ENCODE measurements at places on chromosomes 6 and 20.

- no peak for DNase-seq
Measured at GRCh38 chr6:128464790-128465189, 55.6 kb downstream of the PTPRK start.

DNA sequence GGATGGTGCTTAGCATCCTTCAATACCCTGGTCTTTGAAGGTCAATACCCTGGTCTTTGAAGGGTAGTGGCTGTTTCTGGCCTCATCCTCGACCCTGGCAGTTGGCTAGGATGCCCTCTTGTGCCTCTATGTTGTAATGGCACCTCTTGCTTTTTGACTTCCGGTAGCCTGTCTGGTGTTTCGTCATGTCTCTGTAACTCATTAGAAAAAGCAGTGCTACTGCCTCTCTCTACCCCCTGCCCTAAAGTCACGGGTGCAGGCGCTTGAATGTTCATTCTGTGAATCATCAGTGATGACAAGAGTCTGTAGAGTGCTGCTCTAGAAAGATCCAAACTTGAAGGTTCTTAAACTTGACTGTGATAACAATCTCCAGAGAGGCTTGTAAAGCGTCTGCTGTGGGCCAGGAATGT is 28.3 kb downstream of the RSPO4 start:
- peak; percentile 18 for DNase-seq

GRCh38 chr20:17626217-17627007 is 55.6 kb downstream of the RRBP1 start:
- no peak for DNase-seq

GRCh38 chr20:52160621-52161204 is 30.9 kb downstream of the ZFP64 start:
- no peak for DNase-seq

DNA sequence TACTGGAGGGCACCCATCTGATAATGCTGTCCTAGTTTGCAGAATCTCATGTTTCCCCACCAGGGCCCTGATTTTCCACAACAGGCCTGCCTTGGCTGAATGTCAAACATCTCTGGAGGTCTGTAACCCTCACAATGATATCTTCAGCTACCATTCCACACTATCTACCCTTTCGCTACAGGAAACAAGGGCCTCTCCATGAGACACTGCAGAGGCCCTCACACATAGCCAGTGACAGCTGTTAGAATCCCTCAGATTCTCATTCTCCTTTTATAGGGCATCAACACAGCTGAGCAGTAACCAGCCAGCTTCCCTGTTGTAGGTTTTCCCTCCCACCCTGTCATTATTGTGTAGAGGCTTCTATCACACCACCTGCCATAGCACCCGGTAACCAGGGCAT is 29.6 kb upstream of the MICB start:
- DNase-seq, result no peak
